ENCODE measurements at places on chromosomes 4 and X.
A peak's percentile ranks its signal among the peaks of the same experiment; 100 is the strongest.

DNA sequence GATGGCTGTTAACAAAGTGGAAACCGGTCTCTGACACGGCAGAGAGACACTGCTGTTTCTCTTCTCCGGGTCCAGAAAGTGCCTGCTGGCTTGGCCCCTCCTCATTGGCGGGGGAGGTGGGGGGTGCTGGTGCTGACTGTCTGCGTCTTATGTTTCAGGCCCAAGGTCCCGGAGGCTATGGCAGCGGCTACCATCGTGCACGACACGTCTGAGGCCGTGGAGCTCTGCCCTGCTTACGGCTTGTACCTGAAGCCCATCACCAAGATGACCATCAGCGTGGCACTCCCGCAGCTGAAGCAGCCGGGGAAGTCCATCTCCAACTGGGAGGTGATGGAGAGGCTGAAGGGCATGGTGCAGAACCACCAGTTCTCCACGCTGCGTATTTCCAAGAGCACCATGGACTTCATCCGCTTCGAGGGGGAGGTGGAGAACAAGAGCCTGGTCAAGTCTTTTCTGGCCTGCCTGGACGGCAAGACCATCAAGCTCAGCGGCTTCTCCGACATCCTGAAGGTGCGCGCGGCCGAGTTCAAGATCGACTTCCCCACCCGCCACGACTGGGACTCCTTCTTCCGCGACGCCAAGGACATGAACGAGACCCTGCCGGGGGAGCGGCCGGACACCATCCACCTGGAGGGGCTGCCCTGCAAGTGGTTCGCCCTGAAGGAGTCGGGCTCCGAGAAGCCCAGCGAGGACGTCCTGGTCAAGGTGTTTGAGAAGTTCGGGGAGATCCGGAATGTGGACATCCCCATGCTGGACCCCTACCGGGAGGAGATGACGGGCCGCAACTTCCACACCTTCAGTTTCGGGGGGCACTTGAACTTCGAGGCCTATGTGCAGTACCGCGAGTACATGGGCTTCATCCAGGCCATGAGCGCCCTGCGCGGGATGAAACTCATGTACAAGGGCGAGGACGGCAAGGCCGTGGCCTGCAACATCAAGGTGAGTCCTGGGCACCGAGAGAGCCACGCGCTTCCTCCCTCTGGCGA is 2.2 kb downstream of the AKAP17A start:
- no peak for DNase-seq

DNA sequence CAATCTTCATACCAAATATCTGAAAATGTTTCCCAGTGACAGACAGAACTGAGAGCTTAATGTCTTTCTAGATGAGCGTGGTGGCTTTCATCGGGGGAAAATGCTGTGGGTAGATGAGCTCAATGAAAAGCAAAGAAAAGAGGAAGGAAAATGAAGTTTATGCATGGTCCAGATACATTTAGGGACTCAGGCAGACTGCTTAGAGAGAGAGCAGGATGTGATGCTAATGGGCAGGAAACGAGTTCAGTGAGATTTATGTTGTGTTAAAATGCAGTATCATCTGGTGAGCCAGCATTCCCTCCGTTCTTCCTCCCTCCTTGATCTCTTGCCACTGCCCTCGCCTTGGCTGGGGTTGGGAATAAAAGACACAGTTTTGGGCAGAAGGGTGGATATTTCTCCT is 229.2 kb downstream of the GBA3 start:
- DNase-seq: no peak

DNA sequence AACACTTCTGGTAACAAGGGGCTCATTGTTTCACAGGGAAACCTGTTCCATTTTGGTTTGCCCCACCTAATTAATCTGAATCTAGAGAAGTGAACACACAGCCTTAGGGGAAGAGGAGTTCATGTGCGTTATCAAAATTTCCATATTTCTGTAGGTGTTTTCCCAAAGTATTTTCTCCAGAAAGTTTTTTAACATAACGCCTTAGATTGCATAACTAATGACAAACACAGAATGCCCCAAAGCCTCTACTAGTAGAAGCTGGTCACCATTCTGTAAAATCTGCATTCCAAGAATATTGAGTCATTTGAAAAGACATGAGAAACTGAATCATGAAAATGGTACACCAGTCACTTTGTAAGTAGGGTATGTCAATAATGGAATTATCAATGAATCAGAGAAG is 41.1 kb downstream of the IL13RA2 start:
- DNase-seq: peak; percentile 70

GRCh38 chr4:132818091-132818490 is 331.0 kb upstream of the PCDH10 start:
- DNase-seq: no peak

GRCh38 chrX:154012336-154012991 is 7.2 kb downstream of the IRAK1 start:
- DNase-seq: no peak

DNA sequence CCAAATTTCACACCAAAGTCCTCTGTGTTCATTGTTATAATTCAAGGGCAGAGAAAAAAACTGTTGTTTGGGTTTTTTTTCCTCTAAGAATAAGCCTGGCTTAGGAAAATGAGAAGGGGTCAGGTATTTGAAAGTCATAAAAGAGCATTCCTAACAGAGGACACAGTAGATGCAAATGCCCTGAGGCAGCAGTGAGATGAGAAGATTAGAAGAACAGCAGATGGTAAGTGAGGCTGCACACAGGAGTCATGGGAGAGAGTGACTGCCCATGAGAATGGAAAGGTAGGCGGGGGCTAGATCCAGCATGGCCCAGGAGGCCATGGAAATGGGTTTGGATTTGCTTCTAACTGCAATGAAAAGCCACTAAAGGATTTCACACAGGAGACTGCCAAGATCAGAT is 107.5 kb upstream of the RBPJ start:
- DNase-seq: peak; percentile 50

GRCh38 chr4:161926033-161926828 is 237.6 kb downstream of the FSTL5 start:
- no peak for DNase-seq

DNA sequence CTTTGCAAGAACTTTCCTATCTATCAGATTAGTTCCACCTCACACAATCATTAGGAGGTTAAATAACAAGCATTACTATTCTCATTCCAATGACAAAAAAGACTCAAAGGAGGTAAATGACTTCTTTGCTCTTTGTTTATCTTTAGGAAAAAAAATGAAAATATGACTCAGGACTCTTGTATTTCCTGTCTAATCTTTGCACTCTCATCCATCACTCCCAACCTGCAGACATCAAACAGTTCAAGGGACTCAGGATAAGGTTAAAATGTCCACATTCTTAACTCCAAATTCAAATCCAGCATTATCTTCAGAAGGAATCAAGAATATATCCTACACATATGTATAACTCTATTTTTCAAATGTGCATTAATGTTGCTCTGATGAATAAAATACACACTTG is 139.6 kb downstream of the UNC5C start:
- no peak for DNase-seq

GRCh38 chrX:30489323-30489722 is 88.2 kb downstream of the TASL start:
- DNase-seq: peak; percentile 19

- DNase-seq: peak; percentile 25
Observed at GRCh38 chrX:153411255-153411987, at the start of gene ZFP92. Gene ZFP92 (plus strand): TSS chrX:153411472. CDS start chrX:153418323, 6,851 bp downstream.

DNA sequence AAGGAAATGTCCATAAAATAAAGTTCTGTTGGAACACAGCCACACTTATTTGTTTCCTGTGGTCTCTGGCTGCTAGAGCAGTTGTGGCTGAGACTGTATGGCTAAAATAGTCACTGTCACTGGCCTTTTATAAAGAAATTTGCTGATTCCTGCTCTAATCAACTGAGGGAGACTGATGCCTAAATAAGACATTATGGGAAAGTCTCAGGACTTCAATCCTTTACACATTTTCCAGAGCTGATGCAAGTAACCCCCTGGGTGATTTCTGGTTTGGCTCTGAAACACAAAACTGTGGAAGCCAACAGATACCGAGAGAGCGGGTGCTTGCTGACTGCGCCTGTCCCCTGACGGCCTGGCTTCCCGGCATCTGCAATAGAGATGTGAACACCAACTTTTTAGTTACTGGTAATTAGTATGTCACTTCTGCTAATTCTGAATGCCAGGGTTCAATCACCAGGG is 64.0 kb downstream of the POLR2B start:
- DNase-seq: peak; percentile 62

DNA sequence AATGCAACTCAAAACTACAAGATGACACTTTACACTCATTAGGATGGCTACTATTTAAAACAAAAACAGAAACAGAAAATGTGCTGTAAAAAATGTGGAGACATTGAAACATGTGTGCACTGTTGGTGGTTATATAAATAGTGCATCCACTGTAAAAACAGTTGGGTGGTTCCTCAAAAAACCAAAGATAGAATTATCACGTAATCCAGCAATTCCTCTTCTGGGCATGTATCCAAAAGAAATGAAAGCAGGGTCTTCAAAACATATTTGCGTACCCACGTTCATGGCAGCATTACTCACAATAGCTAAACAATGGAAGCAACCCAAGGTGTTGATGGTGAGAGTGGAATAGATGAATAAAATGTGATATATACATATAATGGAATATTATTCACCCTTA is 967.2 kb downstream of the TRAM1L1 start:
- DNase-seq: no peak

DNA sequence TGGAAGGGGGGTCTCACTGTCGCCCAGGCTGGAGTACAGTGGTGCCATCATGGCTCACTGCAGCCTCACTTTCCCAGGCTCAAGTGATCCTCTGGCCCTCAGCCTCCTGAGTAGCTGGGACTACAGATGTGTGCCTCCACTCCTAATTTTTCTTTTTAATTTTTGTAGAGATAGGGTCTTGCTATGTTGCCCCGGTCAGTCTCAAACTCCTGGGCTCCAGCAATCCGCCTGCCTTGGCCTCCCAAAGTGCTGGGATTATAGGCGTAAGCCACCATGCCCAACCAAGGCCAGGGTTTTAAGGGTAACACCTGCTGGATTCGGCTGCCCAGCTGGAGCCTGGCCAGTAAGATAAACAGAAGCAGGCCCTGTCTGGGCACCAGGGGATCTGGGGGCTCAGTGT is 3.4 kb downstream of the TREX2 start:
- DNase-seq: no peak

GRCh38 chr4:1578251-1578773 is 105.8 kb downstream of the FAM53A start:
- peak; percentile 10 for DNase-seq

GRCh38 chrX:73668779-73669178 is 105.8 kb downstream of the CHIC1 start:
- no peak for DNase-seq

- DNase-seq: no peak
Observed at GRCh38 chrX:153465691-153466380, 4.5 kb downstream of the HAUS7 start.

- no peak for DNase-seq
Observed at GRCh38 chrX:20011608-20012007, 20.7 kb upstream of the BCLAF3 start.

GRCh38 chrX:110182865-110183264 is 135.0 kb downstream of the AMMECR1 start:
- DNase-seq: peak; percentile 25

DNA sequence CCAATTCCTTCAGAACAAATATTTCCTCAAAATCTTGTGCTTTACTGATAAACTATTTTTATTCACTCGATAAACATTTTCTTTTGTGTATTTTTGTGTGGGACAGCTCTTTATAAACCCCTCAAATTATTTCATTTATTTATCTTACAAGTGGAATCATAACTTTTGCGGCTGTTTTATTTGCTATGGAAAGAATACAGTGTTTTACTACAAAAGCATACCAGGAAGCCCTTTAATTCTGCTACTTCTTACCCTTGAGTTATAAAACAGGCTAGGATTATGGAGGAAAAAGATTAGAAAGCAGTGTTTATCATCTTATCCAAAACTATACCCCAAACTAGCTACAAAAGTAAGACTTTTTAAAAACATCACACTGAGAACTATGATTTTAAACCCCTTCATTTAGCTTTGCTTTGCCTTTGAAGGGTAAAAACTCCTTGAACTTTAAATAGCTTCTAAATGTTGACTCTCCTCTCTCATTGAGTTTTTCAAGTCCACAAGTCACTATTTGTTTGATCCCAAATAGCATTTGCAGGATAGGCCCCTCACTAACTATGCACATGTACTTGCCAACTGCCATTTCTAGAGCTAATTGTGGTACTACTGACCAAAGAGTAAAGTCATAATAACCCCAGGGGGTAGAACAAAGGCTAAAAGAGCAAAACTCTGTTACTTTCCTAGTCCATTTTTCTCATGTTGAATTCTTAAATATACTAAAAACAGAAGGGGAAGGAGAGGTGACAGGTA is 45.8 kb upstream of the SGMS2 start:
- DNase-seq: no peak

DNA sequence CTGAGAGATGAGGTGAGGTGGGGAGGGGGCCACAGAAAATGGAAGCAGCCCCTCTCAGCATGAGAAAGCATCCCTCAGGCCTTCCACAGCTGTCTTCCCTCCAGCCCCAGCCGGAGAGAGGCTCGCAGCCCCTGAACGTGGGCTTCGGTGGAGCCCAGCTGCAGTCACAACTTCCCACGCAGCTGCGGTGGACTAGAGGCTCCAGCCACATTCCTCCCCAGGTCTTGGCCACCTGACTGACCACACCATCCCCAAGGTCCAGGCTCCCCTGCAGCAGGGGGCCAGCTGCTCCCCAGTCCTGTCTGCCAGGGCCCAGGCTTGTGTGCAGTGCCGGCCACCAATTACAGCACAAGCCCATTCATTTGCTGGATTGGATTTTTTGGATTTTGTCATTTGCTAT is 212.3 kb upstream of the BCOR start:
- no peak for DNase-seq

DNA sequence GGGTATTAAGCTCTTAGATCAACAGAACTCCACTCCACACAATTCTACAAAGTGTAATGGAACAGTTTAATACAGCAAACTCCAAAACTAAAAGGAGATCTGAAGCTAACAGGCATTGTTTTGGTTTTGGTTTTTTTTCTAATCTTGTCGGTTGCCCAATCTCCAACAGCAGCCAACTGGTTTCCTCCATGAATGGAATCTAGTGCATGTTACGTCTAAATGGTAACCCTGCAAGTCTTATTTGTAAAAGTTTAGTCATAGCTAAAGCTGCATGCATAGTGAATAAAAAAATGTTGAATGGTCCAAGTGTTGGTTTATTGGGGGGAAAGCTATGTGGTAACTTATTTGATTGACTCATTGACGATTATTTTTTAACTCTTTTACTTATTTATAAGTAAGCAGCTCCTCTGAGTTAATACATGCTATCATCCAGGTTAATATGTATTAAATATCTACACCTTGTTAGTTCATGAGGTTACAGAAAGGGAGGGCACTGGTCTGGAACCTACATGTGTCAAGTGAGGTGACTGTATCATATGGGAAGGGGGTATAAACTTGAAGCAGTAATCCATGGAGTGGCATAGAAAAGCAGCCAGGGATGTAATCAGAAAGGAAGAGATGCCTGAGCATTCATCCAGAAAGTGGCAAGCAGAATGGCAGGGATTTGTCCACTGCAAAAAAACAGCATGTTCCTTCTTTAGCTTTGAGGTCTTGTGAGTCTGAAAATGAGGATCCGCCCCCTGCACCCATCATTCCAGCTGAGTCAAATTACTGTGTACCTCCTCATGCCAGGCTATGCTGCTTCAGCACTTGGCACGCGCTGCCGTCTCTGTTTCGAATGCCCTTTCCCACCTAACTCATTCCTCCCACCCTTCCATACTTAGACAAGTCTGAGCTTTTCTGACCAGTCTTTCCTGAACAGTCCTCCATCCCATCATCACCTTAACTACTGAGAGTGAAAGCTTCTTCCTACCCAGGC is 81.7 kb downstream of the PDGFC start:
- DNase-seq: peak; percentile 59

- peak; percentile 68 for DNase-seq
Observed at GRCh38 chrX:149950681-149951080, 12.4 kb upstream of the EOLA2 start.

GRCh38 chr4:113646442-113646822 is 115.1 kb downstream of the CAMK2D start:
- peak; percentile 51 for DNase-seq

GRCh38 chrX:34629572-34629971 is 27.5 kb downstream of the TMEM47 start:
- peak; percentile 77 for DNase-seq

All from EH (cell line).